Uterus (tissue), 4 donors: ENCODE measurements at places on chromosomes 5 and 9. TPM values are rescaled to one million over a fixed set of nuclear protein-coding genes. Genes with fewer than 3 reads are reported as not detected.

DNA sequence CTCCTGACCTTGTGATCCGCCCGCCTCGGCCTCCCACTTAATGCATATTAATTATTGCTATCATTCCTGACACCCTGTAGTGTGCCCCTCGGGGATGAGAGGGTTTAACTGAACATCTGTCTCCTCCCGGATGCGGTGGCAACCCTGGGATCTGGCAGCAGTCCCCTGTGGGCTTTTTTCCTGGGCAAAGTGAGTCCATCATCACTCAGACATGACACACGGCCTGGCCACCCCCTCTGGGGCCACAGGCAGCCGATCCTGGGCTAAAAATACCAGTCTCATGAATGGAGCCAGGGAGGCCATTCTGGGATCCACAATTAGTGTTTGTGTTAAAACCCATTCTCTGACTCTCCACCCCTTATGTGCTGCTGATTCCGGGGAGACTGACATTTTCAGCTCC, 161.2 kb downstream of the RGS3 start:
- DNase-seq, result no peak

DNA sequence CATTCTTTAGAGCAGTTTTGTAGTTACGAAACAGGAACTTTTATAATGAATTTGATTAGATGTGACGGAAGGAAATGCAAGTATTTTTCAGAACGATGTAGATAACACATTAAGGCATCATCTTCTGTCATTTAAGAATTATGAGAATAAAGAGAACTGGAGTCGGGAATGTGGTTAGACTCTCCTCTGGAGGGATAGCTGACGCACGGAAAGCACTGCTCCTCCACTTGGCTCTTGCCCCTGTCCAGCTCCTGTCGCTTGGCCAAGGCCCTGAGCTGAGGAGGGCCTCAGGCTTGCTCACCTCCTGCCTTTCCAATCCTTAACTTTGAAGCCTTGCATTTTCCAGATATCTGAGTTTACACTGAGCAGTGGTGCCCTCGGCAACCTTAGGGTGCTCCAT, 60.5 kb downstream of the MAP1B start:
- DNase-seq, result peak; percentile 66

Gene EQTN
- total RNA-seq, result 2.8 TPM

Gene IL17B
- not detected for total RNA-seq

GRCh38 chr9:82560457-82560904, 502.5 kb downstream of the RASEF start:
- no peak for DNase-seq

Gene DDX4
- total RNA-seq, result not detected

- DNase-seq, result no peak
These were observed 125.2 kb downstream of the FSTL4 start for GRCh38 chr5:133487093-133487492.

Gene OR1J2
- total RNA-seq, result not detected

Gene FAM153A
- 1.7 TPM for total RNA-seq

Gene ST6GALNAC4
- 0.59 TPM for total RNA-seq

DNA sequence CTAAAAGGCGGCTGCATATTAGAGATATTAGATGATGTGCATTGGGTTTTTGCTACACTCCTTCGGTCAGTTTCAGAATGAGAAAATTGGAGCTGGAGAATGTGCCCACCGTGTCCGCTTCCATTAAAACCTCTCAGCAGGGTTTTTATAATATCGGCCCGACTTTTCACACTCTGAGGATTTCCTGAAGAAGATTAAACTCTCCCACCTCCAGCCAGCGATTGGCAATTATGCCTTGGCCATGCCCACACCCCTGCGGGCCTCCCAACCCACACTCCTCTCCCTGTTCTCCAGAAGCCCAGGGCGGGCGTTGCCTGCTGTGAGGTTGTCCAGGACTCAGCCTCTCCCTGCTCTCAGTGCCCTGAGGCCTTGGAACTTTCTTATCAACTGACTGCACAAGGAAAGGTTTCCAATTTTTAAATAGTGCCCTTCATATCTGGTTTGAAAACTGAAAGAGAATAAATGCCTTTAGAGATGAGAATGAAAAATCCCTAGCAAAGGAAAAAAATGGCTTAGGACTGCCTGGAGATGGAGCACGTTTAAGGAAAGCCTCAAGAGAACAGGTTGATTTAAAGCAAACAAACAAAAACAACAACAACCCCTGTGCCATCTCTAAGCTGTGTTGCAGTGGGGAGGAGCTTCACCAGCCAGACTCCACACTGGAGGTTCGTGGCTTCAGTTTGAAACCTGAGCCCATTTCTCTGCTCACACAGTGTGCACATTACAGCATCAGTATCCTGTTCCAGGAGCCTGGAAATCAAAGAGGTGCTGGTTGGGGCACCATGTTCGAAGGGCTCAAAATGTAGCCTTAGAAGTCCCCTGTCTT, 292.9 kb downstream of the NSG2 start:
- no peak for DNase-seq

- no peak for DNase-seq
These were observed 262.9 kb downstream of the EPB41L4A start for GRCh38 chr5:112156211-112156610.

Gene CTXN3
- total RNA-seq, result not detected

Gene NDST1
- 86.0 TPM for total RNA-seq

GRCh38 chr5:166163996-166164610, 2127.3 kb upstream of the WWC1 start:
- DNase-seq, result no peak

GRCh38 chr9:106722051-106722753, 140.8 kb upstream of the ZNF462 start:
- DNase-seq, result no peak

GRCh38 chr5:180816608-180817534, 14.3 kb upstream of the MGAT1 start:
- peak; percentile 63 for DNase-seq

DNA sequence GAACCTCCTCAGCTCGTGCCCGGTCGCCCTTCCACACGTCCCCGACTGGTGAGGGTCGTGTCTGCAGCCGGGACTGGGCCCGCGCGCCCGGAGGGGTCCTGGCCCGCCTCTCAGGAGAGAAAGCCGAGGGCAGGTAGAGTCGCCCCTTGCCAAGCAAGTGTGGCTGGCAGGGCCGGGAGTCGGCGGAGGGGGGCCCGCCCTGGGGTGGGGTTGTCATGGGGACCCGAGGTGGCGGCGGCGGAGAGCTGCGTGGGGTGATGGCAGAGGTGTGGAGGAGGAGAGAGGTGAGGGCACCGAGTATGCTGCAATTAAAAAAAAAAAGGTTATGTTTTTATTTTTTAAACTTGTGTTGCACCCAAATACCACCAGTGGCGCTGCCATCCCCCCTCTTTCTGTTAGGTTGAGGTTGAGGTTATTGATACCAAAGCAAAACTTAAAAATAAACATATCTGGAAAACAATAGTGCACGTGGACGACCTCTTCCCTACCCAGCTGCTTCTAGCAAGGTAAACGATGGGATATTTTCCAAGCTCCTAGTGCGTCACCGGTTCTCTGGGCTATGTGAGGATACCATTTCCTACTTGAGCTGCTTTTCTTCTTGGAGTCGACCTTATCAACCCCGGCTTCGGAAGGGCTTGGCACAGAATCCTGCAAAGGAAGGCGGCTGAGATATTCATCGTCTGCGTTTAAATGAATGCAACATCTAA, 660 bp downstream of the SCAMP1 start:
- peak; percentile 53 for DNase-seq
